ENCODE measurements at places on chromosomes 4 and X.

- no peak for DNase-seq
Measured at GRCh38 chr4:153071958-153072598, 132.2 kb upstream of the TRIM2 start.

GRCh38 chr4:52091801-52092200 lies 40.7 kb downstream of the SPATA18 start:
- no peak for DNase-seq

- no peak for DNase-seq
Measured at GRCh38 chr4:76802236-76803021, 95.5 kb downstream of the SOWAHB start.

DNA sequence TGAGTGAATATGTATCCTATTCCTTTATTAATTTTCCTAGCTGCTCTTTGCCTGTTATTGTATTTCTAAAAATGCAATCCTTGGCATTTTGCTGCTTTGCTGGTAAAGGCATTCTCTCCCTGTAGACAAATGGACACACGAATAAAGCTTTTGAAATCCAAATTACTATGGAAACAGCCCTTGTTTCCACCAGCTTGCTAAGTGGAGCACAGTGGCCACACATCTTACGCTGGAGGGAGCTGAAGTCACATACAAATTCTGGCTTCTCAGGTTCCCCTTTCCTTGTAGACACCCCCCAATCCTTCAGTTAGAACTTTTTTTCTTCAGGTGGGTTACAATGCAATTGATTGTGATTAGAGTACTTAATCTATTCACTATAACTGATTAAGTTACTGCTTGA lies 66.2 kb downstream of the AGA start:
- no peak for DNase-seq

DNA sequence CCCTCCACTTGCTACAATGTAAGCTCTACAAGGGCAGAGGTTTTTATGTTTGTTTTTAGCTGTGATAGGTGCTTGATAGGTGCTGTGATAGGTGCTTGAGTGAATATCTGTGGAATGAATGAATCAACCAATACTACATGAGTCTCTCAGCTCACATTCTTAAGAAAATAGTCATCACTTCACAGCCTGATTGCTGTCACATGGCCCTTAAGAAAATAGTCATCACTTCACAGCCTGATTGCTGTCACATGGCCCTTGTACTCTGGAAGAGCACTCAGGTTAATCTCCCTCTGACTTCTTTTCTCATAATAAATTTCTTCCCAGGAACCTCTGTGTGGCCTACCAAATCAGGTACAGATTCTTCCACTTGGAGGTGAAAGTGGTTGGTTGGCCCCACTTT lies 335.2 kb downstream of the TENM3 start:
- DNase-seq, result no peak

- no peak for DNase-seq
Measured at GRCh38 chr4:74230902-74231499, 73.1 kb downstream of the MTHFD2L start.

DNA sequence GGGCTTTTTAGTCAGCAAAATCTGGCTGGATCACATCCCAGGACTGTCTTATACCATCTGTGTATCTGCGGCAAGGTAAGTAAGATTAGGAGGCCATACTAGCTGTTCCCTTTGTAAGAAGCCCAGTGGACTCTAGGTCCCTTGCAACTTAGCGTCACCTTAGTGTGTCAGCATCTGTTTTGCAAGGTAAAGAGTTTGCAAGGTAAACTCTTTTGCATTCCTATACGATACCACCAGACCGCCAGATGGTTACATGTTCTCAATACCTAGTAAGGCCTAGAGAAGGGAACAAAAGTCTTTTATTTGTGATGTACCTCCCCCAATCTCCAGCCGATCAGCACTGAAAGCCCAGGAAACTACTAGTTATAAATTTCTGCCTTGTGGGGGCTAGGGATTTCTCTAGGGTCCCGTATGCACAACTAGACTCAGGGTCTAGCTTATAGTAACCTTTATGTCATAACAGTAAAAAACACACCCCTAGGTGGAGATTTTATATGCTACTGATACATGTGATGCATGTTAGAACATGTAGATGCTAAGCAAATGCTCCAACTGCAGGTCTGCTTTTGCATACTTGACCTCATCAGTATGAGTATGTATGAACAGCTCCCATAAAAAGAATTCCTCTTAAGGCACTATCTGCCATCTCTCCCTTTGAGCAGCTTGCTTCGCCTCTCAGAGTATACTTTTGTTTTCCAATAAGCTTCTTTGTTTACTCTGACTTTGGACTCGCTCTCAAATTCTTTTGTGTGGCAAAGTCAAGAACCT lies 78.4 kb downstream of the KCNIP4 start:
- DNase-seq, result no peak

DNA sequence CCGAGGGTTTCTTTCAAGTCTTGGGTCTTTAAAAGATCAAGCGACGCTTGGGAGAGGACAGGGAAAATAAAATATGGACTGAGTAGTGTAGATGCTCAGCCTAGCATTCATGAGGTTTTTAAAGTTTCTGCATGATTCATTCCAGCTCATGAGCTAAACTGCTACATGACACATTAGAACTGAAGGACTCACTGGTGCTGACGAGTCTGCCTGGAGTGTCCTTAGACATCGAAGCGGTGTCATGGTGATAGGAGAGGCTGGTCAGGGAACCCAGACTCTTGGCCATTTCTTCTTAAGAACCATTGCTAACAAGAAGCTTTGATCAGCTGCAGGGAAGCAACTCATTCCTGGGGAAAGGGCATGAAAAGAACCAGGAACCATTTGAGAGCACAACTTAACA lies 158.6 kb downstream of the TRIML1 start:
- no peak for DNase-seq
